Panc1 (cell line): ENCODE measurements at places on chromosomes 5 and 9.

GRCh38 chr5:5014586-5015235 is 125.4 kb upstream of the ADAMTS16 start:
- DNase-seq: no peak

- no peak for DNase-seq
These were observed 250.6 kb downstream of the PAPPA start for GRCh38 chr9:116404228-116404627.

DNA sequence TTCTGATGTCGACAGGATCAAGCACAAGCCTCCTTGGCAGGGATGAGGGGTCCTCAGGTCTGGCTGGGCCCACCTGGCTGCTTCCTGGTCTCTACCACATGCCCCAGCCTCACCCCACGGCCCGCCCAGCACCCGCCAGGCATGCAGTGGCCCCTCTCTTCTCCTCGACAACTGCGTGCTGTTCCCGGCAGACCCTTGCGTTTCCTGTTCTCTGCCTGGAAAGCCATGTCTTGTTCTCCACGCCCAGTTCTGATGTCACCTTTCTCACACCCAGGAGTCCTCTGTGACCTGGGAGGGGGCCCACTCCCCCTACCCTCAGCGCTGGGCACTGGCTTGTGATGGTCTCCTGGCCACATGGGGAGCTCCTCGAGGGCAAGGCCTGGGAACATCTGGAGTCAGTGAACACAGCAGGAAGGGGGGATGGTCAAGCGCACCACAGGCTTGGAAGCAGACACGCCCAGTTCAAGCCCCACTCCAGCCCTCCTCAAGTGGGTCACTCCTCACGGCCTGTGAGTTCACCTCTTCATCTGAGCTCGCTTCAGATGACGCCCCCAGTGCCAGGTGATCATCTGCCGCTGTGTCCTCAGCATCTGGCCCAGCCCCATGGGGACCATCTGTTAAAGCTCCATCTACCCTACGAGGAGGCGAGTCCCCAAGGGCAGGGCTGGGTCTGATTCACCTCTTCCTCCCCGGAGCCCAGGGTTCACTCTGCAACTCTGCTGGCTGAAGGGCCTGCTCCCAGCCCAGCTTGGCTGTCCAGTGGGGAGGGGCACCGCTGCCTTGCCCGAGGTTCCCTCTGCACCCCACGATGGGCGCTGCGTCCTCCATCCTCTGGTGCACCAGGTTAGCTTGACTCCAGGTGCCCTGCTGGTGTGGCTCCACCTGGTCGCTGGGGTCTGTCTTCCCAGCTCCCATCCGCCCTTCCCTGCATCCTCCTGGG is 133.2 kb upstream of the PHYKPL start:
- DNase-seq: no peak

- DNase-seq: no peak
These were observed 193.6 kb downstream of the SREK1 start for GRCh38 chr5:66337626-66338226.

DNA sequence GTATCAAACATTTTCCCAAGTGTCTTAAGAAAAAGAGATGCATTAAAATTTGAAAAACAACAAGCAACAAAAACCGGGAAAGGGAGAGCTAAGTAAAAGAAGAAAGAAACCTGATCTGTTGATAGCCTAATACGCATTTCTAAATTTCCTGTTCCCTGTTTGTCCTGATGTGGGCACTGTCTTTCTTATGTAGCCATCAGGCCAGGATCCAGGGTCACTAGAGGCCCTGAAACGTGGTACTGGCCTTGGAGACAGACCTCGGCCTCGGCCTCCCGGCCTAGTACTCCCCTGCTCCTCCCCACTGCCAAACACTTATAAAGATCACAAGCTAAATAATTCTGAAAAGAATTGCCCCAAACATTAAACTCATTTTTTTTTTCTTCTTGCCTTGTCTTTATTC is 547.2 kb downstream of the IRX1 start:
- no peak for DNase-seq
